Activated CD8-positive, alpha-beta memory T cell treated with anti-CD3 and anti-CD28 coated beads, Interleukin-2, amount 50 U/mL, for 48 hours (primary cell): ENCODE measurements at places on chromosomes 1 and 21.

- DNase-seq, result no peak
Observed at GRCh38 chr1:112626193-112626592, 6.6 kb downstream of the CAPZA1 start.

- no peak for DNase-seq
Observed at GRCh38 chr1:22969304-22969709, 3.4 kb downstream of the LACTBL1 start.

GRCh38 chr1:153963850-153964331, 554 bp upstream of the SLC39A1 start:
- DNase-seq, result no peak

GRCh38 chr1:208185801-208186231, 58.4 kb downstream of the PLXNA2 start:
- no peak for DNase-seq

GRCh38 chr1:3380469-3380868, 74.0 kb upstream of the ARHGEF16 start:
- DNase-seq, result no peak

GRCh38 chr1:23619299-23620188, 60.2 kb upstream of the ID3 start:
- DNase-seq, result peak; percentile 83
